ENCODE measurements at places on chromosomes 2 and 18.
A peak's percentile ranks its signal among the peaks of the same experiment; 100 is the strongest.

- no peak for DNase-seq
Observed at GRCh38 chr2:25672494-25673299, 680 bp downstream of the DTNB start.

DNA sequence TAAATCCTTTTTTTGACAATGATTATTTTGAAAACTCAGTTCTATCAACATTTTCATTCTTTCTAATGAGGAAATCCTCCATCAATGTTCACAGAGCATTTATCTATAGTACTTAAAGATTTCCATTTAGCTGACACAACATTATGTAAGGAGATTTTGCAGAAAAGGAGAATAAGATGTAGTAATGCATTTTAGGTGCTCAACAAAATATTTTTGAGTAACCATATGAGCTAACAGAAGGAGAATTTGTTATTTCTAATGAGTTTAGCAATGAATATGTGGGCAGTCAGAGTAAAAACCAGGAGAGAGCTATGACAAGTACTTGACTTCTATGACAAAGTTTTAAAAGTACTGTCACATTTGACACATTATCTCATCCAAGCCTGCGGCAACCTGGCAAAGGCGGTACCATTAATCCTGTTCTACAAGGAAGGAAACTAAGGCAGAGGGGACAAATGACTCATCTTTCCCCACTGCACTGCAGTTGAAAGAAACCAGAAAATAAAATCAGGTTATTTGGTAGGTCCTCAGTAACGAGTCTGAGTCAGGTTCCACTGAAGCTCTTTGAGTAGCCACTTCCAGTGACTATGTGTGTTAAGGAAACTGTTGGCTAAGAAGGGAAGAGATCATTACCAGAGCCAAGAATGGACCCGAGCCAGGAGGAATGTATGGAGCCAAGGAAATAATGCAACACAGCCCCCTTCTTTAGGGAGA lies 134.1 kb upstream of the ITGB6 start:
- DNase-seq: no peak

DNA sequence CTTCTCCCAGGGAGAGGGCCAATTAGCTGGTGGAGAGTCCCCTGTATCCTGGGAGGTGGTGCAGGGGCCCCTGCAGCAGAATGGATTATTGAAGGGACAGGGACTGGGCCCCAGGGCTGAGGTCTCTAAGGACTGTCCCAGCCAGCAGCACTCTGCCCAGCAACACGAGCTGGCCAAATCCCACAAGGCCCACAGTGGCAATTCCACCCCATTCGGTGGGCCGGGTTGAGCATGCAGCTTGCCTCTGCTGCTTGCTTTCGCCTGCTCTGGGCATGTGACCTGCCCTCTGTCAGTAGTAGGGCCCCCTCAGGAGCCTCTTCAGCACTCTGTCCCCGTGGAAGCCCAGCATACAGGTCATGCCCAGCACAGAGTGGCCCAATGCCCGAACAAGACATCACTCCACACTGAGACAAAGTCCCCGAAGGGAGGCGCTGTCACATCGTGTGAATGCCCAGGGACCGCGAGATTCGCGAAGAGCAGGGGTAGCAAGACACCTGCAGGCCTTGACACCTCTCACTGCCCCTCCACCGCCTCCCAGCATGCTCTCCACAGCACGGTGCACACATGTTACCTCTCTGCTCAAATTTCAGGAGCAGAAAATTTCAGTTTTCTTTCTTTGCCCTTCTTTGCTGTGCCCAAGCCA lies 65.4 kb downstream of the CRACDL start:
- DNase-seq: no peak

GRCh38 chr2:146240391-146240790 lies 1604.4 kb upstream of the ACVR2A start:
- DNase-seq: no peak

DNA sequence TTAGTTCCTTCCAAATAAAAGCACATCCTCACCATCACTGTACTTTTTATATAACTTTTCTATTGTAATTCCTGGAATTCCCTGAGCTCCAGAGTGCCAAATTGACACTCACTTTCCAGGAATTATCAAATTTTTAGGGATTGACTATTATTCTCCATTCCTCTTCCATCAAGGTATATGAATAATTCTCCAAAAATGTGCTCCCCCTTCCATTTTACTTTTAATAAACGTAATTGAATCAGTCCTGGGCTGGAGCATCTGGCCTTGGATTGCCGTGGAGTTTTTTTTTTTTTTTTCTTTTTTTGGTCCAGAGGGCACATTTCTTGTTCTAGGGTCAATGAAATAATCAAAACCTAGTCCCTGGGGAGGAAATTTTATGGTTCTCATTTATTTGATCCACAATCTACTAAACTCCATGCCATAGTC lies 304.3 kb downstream of the CDCA7 start:
- DNase-seq: peak; percentile 79

- no peak for DNase-seq
Observed at GRCh38 chr2:209763106-209763505, 8.5 kb upstream of the UNC80 start.

GRCh38 chr18:54774423-54774822 lies 53.9 kb upstream of the RAB27B start:
- DNase-seq: no peak

GRCh38 chr2:161842736-161843433 lies 218.7 kb downstream of the SLC4A10 start:
- no peak for DNase-seq

DNA sequence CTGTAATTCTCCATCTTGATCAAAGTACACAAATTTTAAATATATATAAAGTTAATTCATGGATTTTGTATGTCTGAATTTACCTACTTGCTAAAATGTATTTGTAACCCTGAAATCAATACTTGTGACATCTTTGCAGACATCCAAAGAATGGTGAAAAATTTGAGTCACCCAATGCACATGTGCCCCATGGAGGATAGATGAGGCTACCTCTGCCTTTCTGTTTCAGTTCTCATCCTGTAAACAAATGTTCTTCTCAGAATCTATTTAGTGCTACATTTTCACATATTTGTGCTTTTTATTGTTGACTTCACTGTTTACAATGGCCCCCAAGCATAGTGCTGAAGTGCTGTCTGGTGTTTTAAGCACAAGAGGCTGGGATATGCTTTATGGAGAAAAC lies 171.5 kb downstream of the LRATD1 start:
- no peak for DNase-seq

- no peak for DNase-seq
Observed at GRCh38 chr2:161217597-161218185, 57.5 kb downstream of the TANK start.

- no peak for DNase-seq
Observed at GRCh38 chr18:49250816-49251388, 209.5 kb downstream of the DYM start.

DNA sequence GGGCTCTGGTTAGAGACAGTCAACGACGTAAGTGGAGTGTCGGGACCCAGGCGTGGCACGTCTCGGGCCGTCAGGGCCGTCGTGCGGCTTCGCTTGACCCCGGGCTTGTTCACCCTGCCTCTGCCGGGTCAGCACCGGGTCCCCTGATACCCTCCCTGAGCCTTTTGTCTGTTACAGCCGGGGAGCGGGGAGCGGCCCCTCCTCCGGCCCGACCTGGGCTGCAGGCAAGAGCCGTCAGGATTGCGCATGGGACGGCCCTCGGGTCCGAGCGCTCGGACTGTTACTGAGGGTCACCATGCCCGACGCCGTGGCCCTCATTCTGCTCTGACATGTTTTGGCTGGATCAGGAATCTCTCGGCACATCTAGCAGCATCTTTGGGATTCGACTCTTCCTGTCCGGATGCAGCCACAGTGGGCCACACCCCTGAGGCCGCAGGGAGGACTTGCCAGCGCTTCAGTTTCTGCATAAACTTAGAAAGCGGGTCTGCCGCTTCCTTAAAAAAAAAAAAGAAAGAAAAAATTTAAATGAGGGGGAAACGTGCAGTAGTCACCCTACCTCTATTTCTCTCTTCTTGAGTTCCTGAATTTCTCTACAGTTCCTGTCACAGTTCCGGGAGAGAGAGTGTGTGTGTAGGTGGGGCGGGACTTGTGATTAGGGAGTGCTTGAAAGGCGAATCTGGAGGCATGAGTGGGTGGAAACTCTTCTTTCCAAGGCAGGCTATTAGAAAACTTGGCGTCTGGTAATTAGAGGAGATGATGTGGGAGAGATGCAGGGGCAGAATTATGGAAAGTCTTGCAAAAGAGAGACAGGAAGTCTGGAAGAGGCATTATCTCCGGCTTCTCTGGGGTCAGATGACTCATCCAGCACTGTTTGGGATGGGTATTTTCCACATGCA lies 909 bp downstream of the TMEM87B start:
- peak; percentile 89 for DNase-seq

DNA sequence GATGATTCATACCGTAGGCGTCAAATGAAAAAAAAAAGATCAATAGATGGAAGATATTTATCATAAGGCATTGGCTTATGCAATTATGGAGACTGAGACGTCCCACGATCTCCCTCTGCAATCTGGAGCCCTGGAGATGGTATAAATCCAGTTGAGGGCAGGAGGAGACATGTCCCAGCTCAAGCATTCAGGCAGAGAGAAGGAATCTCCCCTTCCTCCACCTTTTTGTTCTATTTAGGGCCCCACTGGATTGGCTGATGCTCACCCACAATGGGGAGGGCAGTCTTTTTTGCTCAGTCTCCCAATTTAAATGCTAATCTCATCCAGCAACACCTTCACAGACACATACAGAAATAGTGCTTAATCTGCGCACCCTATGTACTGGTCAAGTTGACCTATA lies 18.0 kb upstream of the OLA1 start:
- DNase-seq: no peak

DNA sequence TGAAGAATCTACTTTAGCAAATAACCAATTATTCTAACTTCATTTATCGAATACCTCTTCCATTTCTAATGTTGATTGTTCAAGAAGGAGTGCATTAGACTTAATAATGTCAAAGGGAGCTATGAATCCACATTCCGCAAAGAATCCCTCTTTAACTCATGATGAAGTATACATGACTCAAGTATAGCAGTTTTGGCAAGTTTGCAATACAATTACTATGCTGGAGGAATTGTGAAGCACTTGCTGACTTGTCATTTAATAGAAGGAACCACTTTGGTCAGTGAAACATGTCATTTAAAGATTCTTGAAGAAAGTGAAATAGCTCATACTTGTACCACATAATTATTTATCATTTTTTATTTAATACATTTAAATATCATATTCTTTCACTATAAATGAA lies 125.1 kb downstream of the SLC39A10 start:
- DNase-seq: no peak

DNA sequence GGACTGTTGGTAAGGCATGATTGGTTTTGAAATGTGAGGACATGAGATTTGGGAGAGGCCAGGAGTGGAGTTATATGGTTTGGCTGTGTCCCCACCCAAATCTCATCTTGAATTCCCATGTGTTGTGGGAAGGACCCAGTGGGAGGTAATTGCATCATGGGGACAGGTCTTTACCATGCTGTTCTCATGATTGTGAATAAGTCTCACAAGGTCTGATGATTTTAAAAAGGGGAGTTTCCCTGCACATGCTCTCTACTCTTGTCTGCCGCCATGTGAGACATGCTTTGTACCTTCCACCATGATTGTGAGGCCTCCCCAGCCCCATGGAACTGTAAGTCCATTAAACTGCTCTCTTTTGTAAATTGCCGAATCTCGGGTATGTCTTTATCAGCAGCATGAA lies 5.4 kb downstream of the CMPK2 start:
- DNase-seq: no peak

DNA sequence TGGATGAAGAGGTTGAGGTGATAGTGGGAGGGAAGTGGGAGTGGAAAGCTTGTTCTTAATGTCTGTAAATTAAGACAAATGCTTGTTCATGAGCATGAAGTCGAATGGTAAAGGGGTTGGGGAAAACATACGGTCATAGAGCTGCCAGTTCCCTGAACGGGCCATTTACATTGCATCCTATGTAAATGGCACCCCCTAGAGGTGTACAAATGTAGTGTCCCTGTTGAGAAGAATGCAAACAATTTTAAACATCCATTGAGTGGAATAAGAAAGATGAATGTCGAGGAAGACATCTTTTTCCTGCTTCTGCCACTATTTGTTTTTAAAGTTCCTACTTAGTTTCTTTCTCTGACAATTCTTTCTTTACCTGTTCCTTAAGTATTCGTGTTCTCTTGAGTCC lies 155.7 kb downstream of the RDH14 start:
- DNase-seq: no peak

DNA sequence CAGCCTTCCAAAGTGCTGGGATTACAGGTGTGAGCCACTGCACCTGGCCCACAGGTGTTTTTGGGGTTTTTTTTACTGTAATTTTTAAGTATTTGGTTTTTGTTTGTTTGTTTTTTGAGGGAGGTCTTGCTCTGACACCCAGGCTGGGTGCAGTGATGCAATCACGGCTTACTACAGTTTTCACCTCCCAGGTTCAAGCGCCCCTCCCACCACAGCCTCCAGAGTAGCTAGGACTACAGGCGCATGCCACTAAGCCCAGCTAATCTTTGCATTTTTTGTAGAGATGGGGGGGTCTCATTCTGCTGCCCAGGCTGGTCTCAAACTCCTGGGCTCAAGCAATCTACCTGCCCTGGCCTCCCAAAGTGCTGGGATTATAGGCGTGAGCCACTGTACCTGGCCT lies 7.3 kb upstream of the SLC11A1 start:
- DNase-seq: no peak

DNA sequence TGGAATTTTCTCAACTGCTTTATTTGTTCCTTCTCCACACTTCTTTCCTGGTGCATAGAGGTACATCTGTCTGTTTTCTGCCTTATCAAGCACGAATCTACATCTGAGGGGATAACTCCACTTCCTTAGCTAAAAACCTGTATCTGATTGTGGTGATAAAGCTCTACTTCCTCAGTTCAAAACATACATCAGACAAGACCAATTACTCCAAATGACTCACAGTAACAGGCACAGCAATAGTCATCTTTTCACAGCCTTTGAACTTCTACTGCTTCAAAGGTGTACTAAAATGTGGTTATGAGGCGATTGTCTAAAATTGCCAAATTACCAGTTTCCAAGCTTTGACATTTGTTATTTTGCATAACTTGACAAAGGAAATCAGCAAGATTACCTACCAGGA lies 803.6 kb upstream of the ZEB2 start:
- DNase-seq: no peak

DNA sequence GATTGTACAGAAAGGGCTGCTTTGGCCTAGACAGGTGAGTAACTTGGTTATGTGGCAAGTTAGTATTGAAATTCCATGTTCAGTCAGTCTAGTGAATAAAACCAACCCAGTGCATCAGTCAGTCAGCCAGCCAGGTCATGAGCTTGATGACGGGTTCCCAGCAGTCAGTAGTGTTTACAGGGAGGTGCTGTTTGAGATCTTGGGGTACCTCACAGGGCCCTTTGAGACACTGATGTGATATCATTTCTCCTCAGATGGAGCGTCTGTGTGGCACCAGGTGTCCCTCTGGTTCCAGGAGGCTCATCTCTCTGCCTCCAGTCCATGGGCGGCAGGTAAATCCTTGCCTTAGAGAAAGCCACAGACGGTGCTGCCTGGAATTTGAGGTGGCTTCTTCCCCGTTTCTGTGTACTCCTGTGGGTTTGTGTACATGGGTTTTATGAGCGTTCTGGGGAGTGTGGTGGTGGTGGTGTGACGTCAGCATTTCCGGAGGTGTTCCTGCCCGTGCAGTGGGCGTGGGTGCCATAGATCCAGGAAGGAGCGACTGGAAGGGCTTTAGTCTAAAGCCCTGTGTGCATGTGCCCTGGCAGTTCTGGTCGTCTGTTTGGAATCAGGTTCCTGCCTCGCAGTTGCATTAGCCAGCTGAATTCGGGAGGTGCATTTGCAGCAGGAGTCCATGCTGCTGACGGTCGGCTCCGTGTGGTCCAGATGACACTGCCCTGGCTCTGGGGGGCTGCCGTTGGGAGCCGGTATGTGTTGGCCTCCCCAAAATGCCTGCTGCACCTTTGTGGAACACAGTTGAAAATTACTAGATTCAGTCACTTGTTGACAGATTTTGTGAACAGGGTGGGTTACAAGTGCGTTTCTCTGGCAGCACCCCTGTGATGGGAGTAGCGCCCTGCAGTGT lies 2.1 kb downstream of the CTDP1 start:
- DNase-seq: no peak

GRCh38 chr2:178238154-178238521 lies 43.8 kb downstream of the OSBPL6 start:
- DNase-seq: no peak

Data from AG09319 (cell line).